ENCODE measurements at places on chromosomes 12 and 14.

DNA sequence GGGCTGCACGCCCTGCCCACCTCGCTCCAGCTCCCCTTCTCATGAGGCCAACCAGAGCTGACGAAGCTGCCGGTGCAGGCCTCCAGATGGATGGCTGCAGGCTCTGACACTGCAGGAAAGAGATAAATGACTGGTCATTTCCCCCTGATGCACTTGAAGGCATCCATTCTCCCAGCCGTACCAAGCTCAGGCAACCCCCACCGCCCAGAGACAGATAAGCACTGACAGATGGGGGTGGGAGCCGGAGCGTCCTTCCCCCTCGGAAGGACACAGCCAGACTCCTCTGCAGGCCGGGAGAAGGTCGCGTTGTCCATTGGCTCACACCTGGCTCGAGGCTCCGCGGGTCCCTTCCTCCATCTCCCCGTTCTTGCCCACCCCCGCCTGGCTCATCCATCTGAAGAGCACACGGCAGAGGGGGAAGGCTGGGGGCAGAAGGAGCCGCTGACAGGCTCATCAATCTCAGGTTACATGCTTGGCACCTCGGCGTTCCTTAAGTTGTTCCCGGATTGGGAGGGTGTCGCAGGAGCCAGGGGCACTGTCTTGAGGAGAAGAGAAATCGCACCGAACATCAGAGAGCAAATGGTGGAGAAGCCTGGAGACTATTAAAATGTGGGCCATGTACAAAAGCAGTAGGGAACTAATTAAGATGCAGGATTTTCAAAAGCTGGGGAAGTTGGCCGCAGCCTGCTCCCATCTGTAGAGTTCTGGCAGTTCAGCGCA lies 151.6 kb downstream of the DPF3 start:
- DNase-seq, result no peak

DNA sequence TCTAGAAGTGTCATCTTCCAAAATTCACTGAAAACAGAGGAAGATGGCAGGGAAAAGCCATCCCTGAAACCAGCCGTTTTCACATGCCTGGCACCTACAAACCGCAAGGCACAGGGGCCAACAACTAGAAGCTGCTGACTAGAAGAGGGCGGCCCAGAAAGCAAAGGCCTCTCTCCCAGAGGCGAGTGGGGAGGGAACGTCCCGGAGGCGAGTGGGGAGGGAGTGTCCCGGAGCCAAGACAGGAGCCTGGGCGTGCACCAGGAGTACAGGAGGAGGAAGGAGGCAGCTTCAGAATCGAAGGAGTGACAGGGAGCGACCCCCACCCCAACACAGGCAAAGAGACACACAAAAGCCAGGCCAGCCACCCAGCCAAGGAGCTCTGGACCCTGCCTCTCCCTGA lies 21.0 kb downstream of the ANKLE2 start:
- no peak for DNase-seq

- DNase-seq, result no peak
These were observed 78.7 kb downstream of the FSCB start for GRCh38 chr14:44428231-44428945.

DNA sequence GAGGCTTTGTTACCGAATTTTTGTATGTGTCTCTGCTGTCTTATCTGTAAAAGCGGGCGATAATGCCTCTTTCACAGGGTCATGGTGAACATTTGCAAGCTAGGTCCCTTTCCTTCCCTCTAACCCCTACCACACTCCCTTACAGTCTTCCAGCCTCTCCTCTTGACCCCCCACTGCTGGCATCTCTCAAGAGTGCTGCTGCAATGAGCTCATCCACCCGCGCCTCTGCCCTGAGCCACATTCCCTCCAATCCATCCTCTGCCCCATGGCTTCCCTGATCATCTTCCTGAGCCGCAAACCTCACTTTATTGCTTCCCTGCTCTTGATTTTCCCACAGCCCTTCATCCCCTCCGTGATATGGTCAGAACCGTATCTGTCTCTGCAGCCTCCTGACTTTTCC lies 343.6 kb downstream of the BCL11B start:
- DNase-seq, result no peak

- DNase-seq, result no peak
These were observed 323.3 kb upstream of the TMEM132C start for GRCh38 chr12:127943481-127944210.

GRCh38 chr12:27186022-27186839 lies 57.9 kb upstream of the STK38L start:
- DNase-seq, result no peak

GRCh38 chr14:35378425-35379233 lies 25.9 kb downstream of the NFKBIA start:
- no peak for DNase-seq

- DNase-seq, result no peak
These were observed 86.7 kb downstream of the B4GALNT3 start for GRCh38 chr12:546265-546919.

- peak; percentile 20 for DNase-seq
These were observed 321.1 kb downstream of the NOVA1 start for GRCh38 chr14:26276757-26277156.

DNA sequence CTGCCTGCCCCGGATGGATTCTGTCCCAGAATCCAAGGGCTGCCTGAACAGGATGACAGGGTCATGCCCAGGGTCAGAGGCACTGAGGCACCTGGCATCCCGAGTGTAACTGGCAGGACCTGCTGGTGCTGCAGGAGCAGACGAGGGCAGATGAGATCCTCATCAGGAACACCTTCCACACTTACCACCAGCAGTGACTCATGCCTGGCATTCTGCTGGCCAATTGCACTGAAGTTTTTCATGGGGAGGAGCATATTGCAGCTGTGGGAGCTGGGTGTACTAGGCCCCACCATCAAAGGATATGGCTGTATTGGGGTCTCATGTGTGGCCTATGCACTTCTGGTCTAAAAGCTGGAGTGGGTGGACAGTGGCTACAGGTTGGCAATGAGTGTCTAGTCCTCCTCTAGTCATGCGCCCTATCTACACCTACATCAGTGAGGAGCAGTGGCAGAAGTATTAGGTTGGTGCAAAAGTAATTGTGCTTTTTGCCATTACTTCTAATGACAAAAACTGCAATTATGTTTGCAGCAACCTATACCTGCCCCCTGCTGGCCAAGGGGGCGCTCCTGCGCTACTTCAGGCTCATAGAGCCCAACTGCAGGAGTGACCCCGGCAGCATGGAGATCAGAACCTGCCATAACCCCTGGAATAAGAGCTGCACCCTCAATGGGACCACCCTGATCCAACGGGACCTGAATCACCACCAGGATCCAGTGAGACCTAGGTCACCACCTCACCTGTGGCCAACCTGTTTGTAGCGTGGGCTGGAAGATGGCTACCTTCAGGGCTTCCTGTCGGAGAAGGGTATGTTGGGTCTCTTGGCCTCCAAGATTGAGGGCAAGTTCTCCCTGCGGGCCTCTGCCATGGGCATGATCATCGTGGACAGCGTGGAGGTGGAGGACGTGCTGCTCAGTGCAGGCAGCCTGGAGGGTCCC lies 8.0 kb upstream of the C12orf42 start:
- peak; percentile 32 for DNase-seq

GRCh38 chr12:32519047-32519446 lies 119.7 kb downstream of the FGD4 start:
- no peak for DNase-seq

DNA sequence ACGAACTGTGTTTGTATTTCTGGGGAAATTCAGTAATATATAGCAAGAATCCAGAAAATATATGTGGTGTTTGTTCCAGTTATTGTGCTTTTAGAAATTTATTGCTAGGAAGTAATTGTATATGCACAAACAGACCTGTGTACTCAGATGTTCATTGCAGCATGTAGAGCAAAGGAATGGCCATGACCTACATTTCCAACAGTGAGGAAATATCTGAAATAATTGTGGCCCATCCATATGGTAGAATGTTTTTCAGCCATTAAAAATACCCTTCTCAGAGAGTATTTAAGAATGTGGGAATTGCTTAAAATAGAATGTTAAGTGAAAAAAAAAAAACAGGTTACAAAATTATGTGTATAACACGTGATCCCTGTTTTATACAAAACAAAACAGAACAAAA lies 77.3 kb downstream of the TMX1 start:
- DNase-seq, result no peak

GRCh38 chr14:87045246-87045645 lies 947.7 kb downstream of the GALC start:
- no peak for DNase-seq

- no peak for DNase-seq
These were observed 145.0 kb downstream of the WIF1 start for GRCh38 chr12:64976131-64976530.

GRCh38 chr12:122096014-122096413 lies 17.5 kb downstream of the MLXIP start:
- DNase-seq, result no peak

DNA sequence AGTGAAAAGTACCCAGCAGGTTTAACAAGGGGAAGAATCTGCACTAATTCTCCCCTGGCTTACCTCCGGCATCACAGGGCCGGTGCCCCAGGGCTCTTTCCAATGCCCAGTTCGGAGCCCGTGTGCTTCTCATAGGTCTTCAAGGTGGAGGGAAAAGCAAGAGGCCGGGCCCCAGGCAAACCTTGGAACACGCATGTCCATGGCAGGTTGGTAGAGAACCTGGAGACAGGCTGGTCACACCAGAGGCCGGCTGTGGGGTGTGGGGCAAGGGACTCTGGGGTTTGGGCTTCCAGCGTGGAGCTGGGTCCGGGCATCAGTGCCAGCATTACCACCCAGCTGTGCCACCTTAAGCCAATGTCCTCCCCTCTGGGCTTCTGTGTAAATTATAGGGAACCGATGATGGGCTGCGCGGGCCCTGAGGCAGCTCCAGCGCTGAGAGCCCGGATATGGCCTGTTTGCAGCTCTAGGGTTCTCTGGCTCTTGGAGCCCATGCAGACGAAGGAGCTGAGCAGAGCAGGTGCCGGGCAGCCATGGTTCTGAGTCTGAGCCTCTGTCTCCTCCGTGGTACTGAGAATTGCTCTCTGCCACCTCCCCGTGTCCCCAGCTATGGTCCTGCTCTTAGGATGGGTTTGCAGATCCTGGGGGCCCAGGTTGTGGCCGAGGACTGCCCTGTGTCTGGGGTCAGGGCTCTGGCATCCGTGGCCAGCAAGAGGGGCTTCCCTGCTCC lies 197.0 kb upstream of the C14orf180 start:
- DNase-seq, result no peak

DNA sequence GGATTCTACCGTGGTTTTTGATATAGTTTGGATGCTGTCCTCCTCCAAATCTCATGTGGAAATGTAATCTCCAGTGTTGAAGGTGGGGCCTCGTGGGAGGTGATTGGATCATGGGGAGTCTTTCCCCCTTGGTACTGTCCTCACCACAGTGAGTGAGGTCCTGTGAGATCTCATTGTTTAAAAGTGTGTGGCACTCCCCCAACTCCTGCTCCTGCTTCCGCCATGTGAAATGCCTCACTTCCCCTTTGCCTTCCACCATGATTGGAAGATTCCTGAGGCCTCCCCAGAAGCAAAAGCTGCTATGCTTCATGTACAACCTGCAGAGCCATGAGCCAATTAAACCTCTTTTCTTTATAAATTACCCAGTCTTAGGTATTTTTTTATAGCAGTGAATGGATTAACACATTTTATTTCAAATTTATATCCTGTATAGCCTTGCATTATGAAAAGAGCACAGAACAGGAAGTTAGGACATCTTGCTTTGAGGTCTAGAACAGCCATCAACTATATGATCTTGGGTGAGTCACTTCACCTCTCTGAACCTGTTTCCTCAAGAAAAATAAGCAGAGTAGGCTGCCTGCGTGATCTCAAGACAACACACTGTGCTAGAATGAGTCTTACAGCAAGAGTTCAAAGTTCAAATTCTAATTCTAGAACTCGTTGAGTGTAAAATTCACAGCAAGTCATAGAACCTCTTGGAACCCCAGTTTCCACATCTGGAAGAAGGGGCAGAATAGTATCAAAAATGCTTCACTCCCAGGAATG lies 160.9 kb upstream of the EEA1 start:
- no peak for DNase-seq

DNA sequence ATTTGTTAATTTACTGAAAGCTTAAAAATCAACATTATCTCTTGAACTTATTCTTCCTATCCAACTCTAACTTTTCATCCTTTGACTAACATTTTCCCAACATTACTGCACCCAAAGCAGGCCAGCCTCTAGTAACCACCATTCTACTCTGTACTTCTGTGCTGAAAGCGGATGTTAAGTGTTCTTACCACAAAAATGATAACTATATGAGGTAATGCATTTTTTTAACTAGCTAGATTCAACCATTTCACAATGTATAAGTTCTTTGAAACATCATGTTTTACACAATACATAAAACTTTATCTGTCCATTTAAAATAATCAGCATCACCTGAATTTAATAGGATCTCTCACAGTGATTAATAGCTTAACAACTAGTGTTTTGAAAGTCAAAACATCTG lies 468.5 kb upstream of the MGAT4C start:
- DNase-seq, result no peak

DNA sequence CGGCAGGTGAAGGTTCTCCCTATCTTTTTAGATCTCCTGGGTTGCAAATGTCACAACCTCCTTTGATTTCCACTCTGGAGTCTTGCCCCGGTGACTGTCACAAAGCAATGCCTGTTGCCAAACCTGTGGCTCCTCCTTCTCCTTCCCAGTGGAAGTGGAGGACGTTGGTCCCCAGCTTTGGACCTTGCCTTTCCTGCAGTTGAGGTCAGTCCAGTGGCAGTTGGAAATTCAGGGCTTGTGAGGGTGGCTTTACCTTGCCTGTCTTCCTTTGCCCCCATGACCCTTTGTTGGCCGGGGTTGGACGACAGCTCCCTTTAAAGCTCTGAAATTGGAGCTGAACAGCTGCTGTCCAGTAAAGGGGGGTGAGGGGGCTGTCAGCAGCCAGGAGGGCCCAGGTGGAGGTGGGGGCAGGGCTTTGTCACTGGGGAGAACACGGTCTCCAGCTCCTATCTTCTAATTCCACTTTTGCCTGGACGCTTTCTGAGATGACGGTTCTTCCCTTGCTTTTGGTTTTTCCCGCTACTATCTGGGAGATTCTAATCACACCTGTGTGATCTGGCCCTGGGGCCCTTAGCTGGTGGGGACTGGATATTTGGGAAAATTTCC lies 4.1 kb downstream of the TEAD4 start:
- DNase-seq, result no peak

Data from NCI-H1105 (cell line).